PC-3 (cell line): ENCODE measurements at places on chromosomes 7 and 10. TPM values are rescaled to one million over a fixed set of nuclear protein-coding genes. Genes with fewer than 3 reads are reported as not detected.

FFAR4 gene
- total RNA-seq: 1.5 TPM in 2 replicates

CYTH3 gene
- total RNA-seq: 23.1 and 34.4 TPM in 2 replicates

CFAP46 gene
- total RNA-seq: 0.04 TPM in 1 of 2 replicates, not detected in the other

CALML3 gene
- total RNA-seq: not detected in 2 replicates

PRF1 gene
- not detected in 2 replicates for total RNA-seq

LRIT2 gene
- total RNA-seq: not detected in 2 replicates

OR6B1 gene
- not detected in 2 replicates for total RNA-seq

SEMA3A gene
- 13.7 and 16.9 TPM in 2 replicates for total RNA-seq

DCLRE1C gene
- 3.7 and 9.8 TPM in 2 replicates for total RNA-seq

PNLIPRP3 gene
- total RNA-seq: not detected in 2 replicates

CRTAC1 gene
- not detected in 2 replicates for total RNA-seq

GPR26 gene
- total RNA-seq: not detected in 2 replicates

MYH16 gene
- total RNA-seq: 2.8 and 4.7 TPM in 2 replicates

STARD3NL gene
- 32.7 and 37.4 TPM in 2 replicates for total RNA-seq

SCART1 gene
- total RNA-seq: 2.4 and 5.1 TPM in 2 replicates

PLAC9 gene
- total RNA-seq: 0.81 and 2.0 TPM in 2 replicates

ADRA2A gene
- not detected in 2 replicates for total RNA-seq

FKBP9 gene
- 62.3 and 63.4 TPM in 2 replicates for total RNA-seq

POU6F2 gene
- total RNA-seq: not detected in 2 replicates

TMEM106B gene
- 32.5 and 41.6 TPM in 2 replicates for total RNA-seq

NME8 gene
- not detected in 2 replicates for total RNA-seq
